ENCODE measurements at places on chromosomes 2 and 18. TPM values are rescaled to one million over a fixed set of nuclear protein-coding genes. Genes with fewer than 3 reads are reported as not detected.

Gene ABCG5
- polyA plus RNA-seq, result not detected

Gene KCNJ3
- not detected for polyA plus RNA-seq

Gene CHMP3
- polyA plus RNA-seq, result 104 TPM

DNA sequence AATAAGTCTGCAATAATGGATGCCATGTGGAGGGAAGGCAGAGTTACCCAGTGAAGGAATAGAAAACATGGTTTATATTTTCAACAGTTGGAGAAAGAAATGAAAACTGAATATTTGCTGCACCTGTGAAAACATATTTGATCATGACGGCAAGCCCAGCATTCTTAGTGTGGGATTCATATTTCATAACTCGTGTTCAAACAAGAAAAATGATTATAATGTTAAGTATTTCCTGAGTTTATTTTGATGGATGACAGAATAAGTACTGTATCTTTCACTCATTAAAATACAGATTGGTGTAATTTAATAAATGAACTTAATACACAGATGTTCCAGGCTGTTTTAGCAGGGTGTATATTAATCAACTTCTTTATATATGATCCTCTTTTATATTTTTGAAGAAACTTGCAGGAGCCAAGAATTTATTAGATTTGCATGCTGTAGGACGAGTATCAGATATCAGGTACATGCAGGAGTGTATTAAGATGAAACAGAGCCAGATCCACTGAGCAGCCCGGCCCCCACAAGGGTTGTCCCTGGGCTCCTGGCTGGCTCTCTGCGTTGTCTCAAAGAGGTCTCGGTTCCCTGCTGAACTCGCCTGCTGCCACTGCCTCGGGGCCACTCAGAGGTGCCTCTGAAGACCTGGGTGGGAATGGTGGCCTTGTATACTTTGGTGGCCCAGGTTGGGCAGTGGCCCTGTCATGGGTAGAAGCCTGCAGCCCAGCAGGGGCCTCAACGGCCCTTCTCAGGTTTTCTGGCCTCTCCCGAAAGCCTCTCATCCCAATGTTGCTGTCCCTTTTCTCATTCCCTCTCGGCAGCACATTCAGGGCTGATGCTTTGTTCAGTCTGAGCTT is 95.0 kb upstream of the LDAH start:
- DNase-seq, result no peak

DNA sequence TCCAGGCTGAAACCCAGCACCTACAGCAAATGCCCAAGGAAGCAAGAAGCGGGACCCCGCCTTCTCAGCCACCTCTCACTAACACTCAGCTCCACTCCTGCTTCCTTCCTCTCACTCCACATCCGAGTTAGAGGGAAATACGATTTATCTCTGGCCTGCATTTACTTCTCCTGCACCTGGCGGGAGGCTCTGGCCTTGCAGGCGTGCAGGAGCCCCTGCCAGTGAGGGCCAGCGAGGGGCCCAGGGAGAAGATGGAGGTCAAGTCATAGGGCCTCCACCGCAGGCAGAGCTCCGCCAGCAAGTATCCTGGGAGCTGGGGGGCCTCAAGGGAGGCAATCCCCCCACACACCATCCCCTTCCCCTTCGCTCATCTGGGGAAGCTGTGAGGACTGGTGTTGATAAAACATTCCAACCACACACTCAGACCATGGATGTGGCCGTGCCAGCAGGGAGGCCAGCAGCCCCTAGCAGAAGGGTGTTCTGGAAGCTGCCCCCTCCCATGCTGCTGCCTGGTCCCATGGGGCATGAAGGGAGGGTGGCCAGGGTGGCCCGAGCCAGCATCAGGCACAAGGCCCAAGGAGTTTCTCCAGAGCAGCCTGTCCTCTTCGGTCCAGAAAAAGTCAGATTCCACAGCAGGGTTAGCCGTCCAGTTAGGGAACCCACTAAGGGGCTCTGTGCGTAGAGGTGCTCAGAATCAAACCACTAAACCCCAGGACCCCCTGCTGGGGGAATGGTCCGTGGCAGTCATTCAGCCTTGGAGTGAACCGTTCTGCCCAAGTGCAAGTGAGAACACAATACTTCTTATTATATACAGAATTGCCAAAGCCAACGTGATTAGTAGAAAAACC is 91.2 kb downstream of the HDAC4 start:
- DNase-seq, result no peak

GRCh38 chr2:207046724-207047123 is 107.4 kb downstream of the CPO start:
- DNase-seq, result peak; percentile 38

DNA sequence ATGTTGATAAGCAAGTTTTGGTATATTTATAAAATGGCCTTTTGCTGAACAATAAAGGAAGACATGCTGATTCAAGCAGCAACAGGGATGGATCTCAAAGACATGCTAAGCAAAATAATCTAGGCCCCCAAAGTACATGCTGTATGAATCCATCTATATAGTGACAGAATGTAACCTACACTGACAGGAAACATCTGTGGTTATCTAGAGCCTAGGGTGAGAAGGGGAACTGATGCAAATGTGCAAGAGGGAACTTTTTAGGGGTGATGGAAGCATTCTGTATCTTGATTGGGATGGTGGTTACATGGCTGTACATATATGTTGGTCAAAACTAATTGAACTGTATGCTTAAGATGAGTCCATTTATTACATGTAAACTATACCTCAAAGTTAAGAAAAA is 24.2 kb downstream of the CNRIP1 start:
- no peak for DNase-seq

DNA sequence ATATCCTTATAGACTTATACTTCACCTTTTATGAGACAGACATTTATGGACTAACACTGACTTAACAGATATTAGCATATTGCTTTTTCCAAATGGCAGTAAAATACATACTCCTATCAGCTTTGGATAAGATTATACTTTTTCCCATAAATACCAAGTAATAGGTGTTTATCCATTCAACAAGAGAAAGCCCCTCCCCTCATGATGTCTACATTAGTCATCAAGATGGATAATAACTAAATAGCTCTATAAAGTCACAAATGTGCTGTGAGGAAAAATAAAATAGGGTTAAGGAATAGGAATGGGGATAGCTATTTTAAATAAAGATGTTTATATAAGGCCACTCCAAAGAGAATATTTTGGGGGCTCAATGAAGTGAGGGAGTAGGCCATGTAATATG is 39.4 kb downstream of the CSRNP3 start:
- DNase-seq, result no peak

GRCh38 chr2:118320196-118320595 is 231.9 kb downstream of the INSIG2 start:
- no peak for DNase-seq

GRCh38 chr2:16626997-16627605 is 38.5 kb downstream of the CYRIA start:
- DNase-seq, result no peak

All from stomach (tissue), 19 donors.